ENCODE measurements at places on chromosomes 2 and 18. TPM values are rescaled to one million over a fixed set of nuclear protein-coding genes. Genes with fewer than 3 reads are reported as not detected.

Gene PARD6G
- polyA plus RNA-seq = 16.6 TPM

Gene ADCYAP1
- polyA plus RNA-seq = not detected

Gene TFPI
- polyA plus RNA-seq = 0.50 TPM

Gene AMER3
- not detected for polyA plus RNA-seq

Gene KLF11
- polyA plus RNA-seq = 7.7 TPM

Gene DCC
- polyA plus RNA-seq = not detected

DNA sequence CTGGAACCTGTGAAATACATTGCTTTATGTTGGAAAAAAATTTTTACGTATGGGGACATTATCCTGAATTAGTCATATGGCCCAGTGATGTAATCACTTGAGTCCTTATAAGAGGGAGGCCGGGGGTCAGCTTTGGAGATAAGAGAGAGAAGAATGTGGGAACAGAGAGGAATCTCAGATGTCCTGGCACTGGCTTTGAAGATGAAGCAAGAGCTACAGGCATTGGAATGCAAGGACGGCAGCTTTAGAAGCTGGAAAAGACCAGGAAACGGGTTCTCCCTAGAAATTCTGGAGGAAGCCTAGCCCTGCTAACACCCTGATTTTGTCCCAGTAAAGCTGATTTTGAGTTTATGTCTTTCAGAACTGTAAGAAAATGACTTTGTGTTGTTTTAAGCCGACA lies 1129.9 kb upstream of the GYPC start:
- DNase-seq = no peak

DNA sequence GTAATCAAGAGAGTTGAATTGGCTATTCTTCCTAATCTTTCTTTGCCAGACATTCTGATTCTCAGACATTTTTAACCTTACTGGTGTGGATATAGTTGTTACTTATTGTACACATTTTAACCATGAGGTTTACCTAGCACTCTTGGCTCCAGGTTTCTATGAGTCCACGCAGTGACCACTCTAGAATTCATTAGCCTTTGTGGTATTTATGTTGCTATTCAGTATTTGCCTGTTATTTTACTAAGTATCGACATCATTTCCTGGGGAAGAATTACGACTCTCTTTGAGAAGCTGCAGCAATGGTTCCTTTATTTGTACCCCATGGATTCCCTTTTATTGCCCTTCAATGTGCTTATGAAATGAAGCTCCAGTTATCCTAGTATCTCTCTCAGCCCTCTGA lies 120.7 kb downstream of the RDH14 start:
- no peak for DNase-seq

- no peak for DNase-seq
Observed at GRCh38 chr2:1718339-1719220, 25.7 kb downstream of the PXDN start.

DNA sequence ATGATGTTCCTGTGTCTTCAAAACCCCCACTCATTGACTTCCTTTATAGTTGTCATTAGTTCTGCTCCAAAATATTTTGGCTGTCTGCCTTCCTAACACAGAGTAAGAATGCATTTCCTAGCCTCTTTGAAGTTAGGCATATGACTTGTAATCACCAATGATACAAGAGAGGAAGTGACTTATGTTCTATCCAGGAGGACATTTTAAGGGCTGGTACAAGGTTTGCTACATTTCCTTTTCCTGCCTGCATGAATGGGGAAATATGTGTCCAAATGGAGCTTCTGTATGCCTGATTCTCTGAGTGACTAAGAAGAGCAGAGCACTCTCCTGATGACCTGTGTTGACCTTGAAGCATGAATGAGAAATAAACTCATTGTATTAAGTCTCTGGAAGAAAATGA lies 115.1 kb downstream of the PLCL1 start:
- DNase-seq = no peak

DNA sequence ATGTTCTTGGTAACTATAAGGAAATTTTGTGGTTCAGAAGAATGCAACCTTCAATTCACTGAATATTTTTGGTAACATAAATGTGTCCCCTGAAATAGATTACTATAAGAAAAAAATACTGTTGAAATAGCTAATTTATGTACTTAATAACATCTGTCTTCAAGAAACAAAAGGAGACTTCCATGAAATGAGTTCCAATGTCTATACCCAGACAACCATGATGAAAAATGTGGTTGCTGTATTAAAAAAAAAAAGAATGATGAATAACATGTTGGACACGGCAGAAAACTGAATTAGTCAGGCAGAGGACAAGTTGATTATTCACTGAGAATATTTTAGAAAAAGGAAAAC lies 98.5 kb downstream of the TACR1 start:
- no peak for DNase-seq

- DNase-seq = no peak
Observed at GRCh38 chr2:120435671-120436459, 89.9 kb downstream of the INHBB start.

GRCh38 chr2:168895771-168896170 lies 5.3 kb upstream of the G6PC2 start:
- DNase-seq = no peak

DNA sequence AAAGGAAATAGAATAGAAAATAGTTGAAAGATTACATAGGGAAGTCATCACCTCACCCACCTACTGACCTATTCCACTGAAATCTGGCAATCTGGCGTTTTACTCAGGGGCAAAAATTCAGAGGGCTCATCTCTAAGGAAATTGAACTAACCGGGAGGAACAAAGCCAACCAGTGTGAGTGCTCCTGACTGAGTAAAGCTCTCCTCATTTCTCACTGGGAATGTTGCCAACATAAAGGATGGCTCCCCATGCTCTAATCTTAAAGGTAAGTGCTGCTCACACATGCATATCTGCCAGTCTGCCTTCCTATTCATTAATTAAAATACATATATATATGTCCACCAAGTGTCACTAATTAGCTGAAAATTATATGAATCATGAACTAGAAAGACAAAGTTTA lies 13.5 kb upstream of the DOK6 start:
- DNase-seq = no peak

- DNase-seq = no peak
Observed at GRCh38 chr18:6714010-6714409, 15.5 kb upstream of the ARHGAP28 start.

DNA sequence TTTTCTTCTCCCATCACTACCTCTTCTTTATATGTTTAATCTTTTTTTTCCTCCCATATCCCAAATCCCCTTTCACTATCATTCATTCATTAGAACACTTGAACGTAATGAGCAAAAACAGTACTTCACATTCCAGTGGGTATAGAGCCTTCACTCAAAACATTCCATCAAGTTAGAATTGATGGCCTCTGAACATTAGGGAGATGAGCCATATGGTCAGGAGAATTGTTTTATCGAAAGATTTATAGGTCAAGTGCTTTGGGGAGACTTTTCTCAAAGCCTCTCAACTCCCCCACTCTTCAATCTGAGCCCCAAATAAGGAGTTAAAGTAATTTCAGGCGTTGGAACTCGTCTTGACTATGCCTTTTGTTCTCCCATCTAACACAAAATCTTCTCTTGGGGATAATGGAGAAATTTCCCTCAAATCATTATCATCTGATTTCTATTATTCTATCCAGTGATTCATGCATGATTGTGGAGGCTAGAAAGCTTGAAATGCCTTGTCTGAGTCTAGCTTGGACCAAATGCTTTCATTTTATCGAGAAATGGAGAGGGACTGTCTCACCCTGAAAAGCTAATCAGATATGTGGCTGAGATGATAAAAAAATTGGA lies 79.2 kb downstream of the KIAA2012 start:
- DNase-seq = no peak

DNA sequence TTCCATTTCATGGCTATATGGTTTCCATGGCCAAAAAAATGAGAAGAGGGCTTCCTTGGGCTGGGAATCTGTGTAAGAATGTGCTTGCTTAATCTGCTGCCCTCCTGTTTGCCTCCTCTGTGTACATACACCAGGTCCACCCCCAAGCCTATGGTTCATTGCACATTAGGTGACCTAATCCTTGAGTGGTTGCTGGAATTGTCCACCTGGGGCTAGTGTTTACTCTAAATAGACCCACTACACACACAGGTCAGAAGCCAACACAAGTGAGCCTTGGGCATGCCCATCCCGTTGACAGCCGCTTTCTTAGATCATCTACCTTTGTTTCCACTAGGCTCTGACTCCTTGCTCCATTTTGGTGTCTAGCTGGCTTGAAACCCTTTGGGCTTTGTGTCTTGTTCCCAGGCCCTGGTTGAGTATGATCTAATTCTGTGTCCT lies 59.2 kb upstream of the ATL2 start:
- peak; percentile 37 for DNase-seq

DNA sequence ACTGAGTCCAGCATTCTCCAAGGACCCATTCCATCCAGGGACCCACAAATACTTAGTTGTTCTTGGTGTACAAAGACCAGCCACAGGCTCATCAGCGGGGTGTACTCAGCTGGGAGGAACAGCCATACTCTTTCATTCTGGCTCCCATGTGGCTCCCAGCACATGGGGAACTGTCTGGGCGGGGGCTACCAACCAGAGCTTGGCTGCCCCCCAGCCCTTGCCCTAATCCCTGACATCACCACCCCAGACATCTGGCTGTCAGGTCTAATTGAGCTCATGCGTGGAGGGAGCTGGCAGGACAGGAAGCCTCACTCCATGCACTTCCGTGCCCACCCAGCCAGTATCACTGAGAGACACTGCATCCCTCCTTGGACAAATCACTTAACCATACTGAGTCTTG lies 283.6 kb downstream of the DYSF start:
- DNase-seq = no peak

GRCh38 chr18:31482051-31482450 lies 15.9 kb upstream of the DSG2 start:
- DNase-seq = peak; percentile 59

Measured in mammary epithelial cell (primary cell).